Adipocyte (in vitro differentiated cells): ENCODE measurements at places on chromosomes 6 and 20.

DNA sequence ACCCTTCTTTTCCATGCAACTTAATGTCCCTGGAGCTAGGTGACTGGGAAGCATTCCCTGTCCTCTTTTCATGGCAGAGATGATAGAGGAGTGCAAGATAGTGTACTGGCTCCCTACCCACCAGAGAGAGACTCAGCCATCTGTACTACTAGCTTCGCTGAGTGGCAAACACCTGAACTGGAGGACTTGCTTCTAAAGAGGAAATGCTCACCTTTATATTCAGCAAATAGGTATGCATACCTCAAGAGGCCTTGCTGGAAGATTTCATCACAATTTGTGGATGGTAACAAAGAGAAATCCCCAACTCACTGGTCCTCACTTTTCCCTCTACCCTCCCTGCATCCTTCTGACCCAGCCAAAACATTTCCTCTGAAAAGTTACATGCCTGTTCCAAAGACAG is 124.1 kb downstream of the FOXA2 start:
- no peak for DNase-seq

DNA sequence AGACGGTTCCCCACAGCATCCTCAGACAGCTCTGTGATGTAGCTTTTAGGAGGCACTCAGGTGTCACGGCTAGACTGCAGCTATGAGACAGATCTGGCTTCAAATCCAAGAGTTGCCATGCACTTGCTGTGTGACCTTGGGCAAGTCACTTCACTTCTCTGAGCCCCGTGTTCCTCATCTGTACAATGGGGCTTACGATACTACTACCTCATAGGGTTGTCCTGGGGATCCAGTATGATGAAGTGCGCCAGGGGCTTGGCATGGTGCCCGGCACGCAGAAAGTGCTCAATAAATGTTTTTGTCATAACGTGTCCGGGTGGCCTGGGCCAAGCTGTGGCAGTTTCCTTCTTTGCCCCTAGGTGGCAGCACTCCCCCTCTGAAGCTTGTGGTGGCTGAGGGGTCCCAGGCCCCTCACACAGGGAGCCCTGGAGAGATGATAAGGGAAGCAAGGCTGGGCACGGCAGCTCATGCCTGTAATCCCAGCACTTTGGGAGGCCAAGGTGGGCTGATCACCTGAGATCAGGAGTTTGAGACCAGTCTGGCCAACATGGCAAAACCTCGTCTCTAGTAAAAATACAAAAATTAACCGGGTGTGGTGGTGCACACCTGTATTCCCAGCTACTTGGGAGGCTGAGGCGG is 19.1 kb upstream of the CHMP4B start:
- peak; percentile 53 for DNase-seq

- no peak for DNase-seq
Measured at GRCh38 chr6:5412663-5413062, 151.3 kb downstream of the FARS2 start.

DNA sequence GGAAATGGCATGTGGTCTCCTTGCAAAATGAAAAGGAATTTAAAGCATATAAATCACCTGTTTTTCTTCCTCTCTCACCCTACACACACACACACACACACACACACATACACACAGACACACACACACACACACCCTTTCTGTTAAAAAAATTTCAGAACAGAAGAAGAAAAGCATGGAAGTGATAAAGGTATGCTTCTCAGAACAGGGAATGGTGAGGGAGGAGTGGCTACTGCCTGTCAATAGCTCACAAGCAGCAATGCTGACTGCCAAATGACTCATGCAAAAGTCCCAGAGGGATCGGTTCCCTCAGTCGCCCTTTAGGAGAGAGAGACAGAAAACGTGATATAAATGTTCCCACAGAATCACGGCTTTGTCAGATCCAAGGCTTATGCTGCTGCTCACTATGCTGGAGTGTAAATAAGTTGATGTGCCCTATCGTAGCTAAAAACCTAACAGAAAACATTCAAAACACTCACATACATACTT is 102.6 kb downstream of the IBTK start:
- peak; percentile 90 for DNase-seq

DNA sequence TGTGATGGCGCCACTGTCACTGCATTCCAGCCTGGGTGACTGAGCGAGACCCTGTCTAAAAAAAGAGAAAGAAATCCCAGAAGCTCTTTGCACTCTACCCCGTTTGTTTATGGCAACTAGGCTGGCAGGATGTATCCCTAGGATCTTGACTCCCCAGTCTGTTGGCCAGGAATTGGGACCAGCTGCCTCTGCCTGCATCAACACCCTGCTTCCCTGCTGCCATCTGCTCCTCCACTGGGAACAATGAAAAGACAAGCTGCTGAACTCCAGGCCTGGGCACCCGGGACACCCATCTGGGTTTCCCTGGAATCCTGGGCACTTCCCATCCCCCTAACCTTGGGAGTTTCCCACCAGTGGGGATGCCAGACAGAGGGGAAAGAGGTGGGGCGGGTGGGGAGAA is 64.9 kb downstream of the CPNE5 start:
- no peak for DNase-seq

DNA sequence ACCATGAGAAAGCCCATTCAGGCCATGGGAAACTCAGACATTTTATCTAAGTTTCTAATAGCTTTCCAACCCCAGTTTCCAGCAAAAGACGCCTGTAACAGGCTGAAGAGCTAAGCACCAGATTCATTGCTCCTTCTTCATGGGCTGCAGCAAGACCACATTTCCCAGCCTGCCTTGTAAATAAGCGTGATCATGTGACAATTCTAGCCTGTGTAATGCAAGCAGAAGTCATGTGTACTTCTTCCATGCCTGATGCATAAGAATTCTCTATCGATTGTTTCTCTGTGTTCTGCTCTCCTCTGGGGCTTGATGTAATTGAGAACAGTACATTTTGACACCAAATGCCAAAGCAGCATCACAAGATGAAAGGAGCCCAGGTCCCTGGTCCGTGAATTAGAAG is 6.8 kb downstream of the PCSK2 start:
- DNase-seq = no peak

DNA sequence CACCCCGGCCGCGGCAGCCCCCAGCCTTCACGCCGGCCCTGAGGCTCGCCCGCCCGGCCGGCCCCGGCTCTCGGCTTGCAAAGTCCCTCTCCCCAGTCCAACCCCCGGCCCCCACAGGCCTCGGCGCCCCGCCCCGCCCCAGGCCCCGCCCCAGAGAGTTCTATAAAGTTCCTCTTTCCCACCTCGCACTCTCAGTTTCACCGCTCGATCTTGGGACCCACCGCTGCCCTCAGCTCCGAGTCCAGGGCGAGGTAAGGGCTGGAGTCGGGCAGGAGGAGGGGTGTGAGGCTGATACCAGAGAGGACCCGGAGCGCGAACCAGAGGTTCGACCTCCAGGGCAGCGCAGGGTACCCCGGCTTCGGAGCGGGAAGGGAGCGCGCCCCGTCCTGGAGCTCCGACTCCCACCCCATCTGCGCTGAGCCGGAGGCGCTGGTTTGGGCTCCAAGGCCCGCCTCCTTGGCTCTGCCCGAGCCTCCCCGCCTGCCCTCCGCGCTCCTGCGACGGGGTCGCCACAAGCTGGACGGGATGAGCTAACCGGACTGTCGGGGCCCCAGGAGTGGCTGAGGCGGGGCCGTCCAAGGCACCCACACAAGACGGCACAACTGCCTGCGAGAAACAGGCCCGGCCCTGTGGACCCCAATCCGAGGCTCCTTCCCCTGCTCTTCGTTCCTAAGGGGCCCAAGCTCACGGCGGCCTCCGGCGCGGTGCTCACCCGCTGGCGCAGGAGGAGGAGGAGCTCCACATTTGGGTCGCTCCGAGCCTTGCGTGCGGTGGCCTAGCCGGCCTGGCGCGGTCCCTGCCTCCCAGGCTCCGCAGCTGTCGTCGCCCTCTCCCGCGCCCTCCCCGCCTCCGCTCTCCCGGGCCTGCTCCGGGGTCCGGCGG is at the start of gene IRF4:
IRF4 (plus strand) TSS at position 194 of the 882 bp plus-strand sequence. CDS start 1,401 bp downstream, outside the sequence.
- DNase-seq = peak; percentile 4
